ENCODE measurements at places on chromosomes 5 and 9.

DNA sequence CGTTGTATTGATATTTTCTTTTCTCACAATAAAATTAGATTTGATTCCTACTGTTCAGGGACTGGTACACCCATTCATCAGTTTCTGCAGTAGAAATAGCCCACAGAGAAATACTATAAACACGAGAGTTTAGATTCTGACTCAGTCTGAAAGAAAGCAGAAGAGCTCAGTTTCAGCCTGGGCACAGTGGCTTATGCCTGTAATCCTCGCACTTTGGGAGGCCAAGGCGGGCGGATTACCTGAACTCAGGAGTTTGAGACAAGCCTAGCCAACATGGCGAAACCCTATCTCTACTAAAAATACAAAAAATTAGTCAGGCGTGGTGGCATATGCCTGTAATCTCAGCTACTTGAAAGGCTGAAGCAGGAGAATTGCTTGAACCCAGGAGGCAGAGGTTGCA, 8.6 kb downstream of the ITK start:
- DNase-seq, result no peak

DNA sequence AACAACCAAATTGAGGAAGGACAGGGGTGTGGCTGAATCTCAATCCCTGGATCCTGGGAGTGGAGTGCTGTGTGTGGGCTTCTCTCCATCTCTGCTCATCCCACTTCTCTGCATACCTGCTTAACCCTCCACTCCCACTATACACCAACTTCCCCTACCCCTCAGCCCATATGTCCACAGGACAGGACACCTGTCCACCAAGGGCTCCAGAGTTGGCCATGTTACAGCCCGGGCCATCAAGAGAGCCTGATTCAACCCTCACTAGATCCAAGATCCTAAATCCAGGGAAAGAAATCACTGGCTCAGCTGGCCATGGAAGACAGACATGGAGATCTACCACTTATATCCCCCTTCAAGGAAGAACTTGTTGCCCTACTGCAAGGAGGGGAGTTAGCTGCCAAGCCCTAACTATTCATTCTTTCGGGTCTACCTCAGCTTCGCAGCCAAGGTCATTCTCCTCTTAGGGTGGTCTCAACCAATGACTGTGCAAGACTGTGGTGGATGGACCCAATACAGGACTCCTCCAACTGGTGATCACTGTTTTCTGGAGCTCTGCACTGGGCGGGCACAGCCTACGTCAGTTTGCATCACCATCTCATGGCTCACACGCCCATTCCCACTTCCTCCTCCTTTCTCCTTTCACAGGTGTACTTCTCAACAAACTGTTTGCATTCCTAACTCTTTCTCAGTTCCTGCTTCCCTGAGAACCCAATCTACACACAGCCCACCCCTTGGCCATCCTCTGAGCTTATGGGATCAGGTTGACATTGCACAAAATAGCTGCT, 53.7 kb upstream of the ZBTB43 start:
- DNase-seq, result no peak

GRCh38 chr5:91183743-91184142, 199.4 kb downstream of the ARRDC3 start:
- peak; percentile 51 for DNase-seq

DNA sequence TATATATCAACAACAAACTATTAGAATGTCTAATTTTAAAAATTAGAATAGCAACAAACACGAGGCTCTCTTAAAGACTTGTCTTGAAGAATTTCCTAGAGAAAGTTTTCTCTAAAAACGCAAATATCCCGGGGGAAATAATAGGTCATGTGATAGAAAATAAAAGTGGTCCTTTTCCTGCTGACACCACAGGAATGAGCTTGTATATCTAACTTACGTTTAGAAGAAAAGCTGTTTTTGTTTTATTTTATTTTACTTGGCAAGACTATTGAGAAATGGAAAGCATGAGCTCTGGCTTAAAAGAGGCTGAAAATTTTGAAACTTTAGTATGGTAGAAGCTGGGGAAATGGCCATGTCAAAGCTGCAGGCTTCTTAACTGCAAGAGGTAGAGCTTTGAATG, 465.0 kb downstream of the AGTPBP1 start:
- no peak for DNase-seq

- DNase-seq, result no peak
Observed at GRCh38 chr5:159581502-159582249, 251.4 kb upstream of the IL12B start.

GRCh38 chr9:69502671-69503301, 169.4 kb downstream of the APBA1 start:
- DNase-seq, result no peak

DNA sequence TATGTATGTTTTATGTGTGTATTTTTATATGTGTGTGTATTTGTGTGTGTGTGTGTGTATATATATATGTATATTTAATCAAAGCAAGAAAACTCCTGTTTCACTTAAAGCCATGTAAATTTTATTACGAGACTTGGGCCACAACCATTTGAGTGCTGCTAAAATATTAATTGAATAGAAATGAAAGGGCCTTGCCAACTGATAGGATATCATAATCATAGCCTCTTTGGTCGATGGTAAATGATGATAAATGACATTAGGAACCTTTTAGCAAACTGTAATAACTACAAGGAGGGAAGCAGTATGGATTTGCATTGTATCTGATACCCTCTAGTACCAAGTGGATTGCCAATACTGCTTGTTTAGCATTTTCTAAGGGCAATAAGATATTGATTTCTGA, 7.9 kb downstream of the TLE4 start:
- no peak for DNase-seq

DNA sequence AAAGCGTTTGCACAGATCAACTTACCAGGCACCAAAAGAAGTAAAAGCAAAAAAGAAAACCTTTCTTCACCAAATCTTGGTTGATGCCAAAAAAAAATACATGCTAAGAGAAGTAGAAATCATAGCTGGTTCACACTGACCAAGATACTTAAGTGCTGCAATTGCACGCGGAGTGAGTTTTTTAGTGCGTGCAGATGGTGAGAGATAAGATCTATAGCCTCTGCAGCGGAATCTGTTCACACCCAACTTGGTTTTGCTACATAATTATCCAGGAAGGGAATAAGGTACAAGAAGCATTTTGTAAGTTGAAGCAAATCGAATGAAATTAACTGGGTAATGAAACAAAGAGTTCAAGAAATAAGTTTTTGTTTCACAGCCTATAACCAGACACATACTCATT, 36.4 kb upstream of the CCDC152 start:
- peak; percentile 29 for DNase-seq

GRCh38 chr5:135631391-135631790, 52.6 kb upstream of the CXCL14 start:
- DNase-seq, result no peak

- DNase-seq, result no peak
Observed at GRCh38 chr5:995318-995717, 13.3 kb upstream of the NKD2 start.

DNA sequence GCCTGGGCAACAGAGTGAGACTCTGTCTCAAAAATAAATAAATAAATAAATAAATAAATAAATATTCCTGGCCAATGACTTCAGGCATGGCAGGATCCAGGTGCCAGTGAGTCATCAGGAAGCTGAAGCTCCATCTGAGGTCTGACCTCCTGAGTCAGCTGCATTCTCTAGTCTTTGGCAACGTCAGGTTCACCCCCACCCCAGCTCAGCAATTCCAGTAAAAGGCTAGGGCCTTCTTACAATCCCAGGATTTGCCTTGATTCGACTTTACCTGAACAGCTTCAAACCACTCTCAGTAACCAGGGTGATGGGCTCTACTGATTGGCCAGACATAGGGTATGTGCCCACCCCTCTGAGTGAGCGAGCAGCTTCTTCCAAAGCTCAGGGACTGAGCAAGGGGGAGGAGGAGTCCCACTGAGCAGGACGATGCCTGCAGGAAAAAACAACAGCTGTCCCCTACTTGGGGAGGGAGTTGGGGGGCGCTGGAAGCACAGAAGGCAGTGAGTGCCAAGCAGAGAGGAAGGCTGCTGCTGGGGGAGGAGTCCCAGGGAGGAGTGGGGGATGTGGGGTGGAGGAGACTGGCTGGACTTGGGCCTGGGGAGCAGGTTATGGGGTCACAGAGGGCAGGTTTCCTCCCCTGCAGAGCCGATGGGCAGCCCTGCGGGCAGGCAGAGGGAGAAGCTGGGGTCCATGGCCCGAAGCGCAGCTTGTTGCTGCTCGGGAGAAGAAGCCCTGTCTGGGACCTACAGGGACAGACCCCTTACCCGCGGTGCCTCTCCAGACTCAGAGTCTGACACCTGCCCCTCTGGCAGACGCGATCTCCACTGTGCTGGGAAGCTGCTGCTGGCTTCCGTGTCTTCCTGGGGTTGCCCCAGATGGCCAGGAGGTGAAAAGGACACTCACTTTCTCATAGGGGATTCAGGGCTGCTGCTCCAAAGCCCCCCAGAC, 25.9 kb upstream of the UNC5A start:
- no peak for DNase-seq

- no peak for DNase-seq
Observed at GRCh38 chr5:156981481-156981880, 18.5 kb upstream of the TIMD4 start.

All from HAP-1 (cell line).